ENCODE measurements at places on chromosomes 1 and 21.
A peak's percentile ranks its signal among the peaks of the same experiment; 100 is the strongest.

- no peak for DNase-seq
Measured at GRCh38 chr1:234882898-234883297, 245.7 kb downstream of the TOMM20 start.

- peak; percentile 65 for DNase-seq
Measured at GRCh38 chr1:233368106-233368788, 40.7 kb downstream of the MAP3K21 start.

DNA sequence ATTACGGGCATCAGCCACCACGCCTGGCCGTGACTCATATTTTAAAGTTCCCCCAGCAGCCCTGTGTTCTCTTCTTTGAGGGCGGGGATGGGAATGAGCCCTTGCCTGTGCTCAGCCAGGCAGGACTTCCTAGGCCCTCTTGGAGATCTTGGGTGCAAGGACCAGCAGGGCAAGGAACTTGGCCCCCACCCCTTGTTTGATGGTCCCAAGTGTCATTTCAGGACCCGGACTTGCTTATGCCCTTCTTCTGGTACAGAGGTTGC, 9.3 kb downstream of the RASSF5 start:
- DNase-seq, result no peak

DNA sequence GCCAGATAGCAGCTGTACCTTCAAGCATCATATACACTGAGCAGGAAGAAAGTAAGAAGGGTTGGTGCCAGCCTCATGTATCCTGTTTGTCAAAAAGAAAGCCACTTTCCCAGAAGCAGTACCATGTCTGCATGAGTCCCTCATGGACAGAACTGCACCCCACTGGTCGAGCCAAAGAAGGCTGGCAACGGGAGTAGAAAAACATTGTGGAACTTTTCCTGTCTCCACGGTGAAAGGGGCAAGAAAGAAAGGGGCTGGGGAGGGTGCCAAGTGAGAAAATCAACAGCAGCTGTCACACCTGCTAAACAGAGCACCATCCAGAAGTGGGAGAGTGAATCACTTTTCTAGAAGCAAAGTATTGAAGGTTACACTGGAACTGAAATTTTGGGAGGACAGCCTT, 621.7 kb downstream of the LMO4 start:
- DNase-seq, result no peak

DNA sequence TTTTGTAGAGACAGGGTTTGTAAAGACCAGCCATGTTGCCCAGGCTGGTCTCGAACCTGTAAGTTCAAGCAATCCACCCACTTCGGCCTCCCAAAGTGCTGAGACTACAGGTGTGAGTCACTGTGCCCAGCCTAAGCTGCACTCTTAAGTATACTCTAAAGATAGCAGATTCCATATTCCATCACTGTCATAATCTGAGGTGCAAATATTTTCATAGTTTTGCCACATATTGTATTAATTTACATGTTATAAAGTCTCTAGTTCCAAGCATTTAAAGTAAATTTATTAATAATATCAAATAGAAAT, 121.3 kb downstream of the HFM1 start:
- no peak for DNase-seq

DNA sequence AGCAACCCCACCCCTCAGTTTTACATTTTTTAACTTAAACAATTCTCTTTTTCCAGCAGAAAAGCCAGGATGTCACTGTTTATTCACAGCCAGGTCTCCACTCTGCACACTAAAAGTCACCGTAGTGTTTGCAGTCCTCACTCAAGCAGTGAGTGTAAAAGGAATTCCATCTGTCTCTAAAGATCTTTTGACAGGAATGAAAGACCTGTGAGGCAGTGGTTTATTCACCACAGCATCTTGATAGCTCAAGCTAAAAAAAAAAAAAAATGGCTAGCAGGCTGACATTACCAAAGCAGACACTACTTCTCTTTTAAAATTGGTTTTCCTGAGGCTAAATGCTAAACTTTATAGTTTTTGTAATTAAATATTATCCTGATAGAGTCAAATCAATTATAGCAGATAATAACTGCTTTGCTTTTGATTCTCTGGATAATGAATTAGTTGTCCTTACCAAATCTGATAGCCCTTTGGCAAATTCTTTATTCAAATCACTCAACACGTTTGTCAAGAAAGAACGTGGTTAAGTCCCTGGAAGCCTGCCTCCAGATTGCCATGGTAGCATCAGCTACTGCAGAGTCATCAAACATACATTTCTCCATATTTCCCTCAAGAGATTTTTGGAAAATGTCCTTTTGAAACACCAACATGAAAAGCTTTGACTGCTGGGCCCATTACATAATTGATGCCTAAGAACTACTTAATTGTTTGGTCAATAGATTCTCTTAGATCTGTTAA, 22.2 kb upstream of the SLC5A9 start:
- DNase-seq, result no peak

DNA sequence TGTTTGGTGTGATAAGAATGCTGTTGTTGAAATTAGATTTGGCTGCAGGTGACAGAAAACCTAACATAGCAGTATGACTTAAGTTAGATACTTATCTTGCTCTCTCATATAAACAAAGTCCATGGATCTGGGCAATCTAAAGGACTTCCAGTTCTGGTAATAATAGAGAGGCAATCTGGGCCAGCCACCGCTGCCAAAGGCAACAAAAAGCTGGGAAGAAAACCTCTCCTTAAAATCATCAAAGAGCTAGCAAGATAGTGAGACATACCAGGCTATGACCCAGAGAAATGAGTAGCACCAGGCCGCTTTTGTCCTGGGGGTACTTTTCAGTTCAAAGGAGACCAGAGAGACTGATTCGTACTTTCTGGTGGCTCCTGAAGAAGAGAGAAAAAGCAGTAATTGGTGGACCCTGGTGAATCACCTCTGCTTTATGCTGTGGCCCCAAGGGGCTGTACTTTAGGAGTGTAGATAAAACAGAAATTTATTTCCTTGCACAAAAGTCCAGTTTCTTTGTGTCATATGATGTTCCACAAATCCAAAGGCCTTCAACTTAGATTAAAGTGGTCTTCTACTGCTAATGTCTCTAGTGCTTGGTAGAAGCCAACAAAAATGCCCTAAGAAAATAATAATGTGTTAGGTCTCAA, 125.4 kb downstream of the TBX19 start:
- DNase-seq, result peak; percentile 88

DNA sequence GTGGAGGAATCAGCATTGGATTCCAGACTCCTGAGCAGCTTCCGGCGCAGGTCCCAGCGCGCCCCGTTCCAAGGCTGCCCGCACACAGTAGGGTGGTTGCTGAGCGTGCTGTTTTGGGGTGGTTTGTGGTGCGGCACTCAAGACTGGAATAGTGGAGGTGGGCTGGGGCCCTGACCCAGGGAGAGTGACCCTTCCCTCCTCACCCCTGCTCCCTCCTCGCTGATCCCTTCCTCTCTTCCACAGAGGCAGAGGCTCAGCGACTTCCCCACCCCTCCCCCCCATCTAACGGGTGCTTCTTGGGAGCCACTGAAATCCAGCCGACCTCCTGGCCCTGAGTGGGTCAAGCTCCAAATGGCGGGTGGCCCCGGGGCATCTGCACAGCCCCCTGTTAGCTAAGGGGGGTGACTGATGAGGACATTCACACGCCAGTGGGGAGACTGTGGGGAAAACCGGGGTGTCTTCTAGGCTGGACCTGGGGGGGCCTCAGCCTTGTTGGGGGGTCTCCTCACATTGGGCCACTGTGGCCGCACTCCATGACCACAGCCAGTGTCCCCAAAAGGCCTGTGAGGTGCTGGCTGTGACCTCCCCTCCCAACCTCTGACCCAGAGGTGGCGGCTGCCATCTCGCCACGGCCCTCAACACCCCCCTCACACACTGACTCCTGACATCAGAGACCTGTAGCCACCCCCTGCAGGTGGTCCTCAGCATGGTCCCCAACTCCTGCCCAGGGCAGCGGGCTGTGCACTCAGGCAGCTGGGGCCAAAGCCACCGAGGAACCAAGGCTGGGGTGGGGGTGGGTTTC, 3.9 kb upstream of the HES4 start:
- DNase-seq, result no peak

GRCh38 chr1:185880779-185881333, 146.7 kb downstream of the HMCN1 start:
- no peak for DNase-seq

DNA sequence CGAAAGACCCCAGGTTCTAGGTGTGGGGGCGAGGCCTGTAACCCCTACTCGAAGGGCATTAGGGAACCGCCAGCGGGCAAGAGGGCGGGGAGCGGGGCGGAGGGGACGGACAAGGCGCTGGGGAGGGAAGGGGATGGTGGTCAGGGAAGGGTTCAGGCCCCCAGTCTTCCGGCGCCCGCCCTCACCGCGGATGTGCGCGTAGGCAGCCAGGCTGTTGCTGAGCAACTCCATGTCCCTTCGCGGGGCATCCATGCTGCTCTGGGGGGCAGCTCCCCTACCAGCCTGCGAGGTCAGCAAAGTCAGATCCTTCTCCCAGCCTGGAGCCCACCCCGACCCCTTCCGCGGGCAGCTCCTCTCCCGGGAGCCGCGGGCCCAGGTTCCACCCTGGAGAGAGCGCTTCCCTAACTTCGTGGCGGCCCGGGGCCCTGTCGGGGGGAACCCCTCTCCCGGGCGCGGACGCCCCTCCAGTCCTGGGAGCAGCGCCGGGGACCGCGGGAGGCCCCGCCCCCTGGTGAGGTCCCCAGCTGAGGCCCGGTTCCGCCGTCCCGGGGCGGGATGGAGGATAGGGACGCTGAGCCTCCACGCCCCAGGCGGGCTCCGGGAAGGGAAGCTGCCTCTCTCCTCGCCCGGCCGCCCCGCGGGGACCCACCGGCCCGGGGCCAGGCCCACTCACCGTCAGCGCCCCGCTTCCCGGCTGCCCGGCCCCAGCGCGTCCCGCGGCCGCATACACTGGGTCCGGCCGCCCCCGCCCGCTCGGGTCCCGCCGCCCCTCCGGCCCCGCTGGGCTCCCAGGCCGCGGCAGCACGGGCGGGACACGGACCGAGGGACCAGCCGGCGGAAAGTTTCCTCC, 434 bp downstream of the EVA1B start:
- DNase-seq, result peak; percentile 49

- DNase-seq, result no peak
Measured at GRCh38 chr1:36165145-36165544, 9.2 kb downstream of the MAP7D1 start.

- DNase-seq, result peak; percentile 44
Measured at GRCh38 chr1:145858238-145858900, 512 bp downstream of the PIAS3 start.

DNA sequence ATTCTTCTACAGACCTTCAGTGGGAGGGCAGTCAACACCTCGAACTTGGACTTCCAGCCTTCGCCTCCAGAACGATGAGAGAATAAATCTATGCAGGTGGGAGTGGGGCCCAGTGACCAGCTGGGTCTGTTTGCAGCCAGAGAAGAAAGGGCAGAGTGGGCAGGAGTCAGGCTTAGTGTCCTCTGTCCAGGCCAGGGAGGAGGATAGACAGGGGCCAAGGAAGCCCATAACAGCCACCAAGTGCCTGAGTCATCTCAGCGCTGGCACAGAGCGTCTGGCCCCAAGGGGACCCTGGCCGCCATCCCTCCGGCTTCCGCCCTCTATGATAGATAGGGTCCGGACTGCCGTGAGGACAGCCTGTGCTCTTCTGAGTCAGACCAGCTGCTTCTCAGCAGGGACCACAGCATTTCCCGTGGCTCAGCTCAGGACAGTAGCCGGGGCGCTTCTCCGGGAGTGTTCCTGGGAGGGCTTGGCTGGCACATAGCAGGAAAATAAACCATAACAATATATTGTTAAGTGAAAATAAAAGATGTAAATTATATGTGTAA, 133.1 kb upstream of the C1orf174 start:
- no peak for DNase-seq

GRCh38 chr1:242692988-242693387, 168.5 kb upstream of the PLD5 start:
- DNase-seq, result no peak

GRCh38 chr1:85027242-85027983, 20.9 kb downstream of the MCOLN3 start:
- peak; percentile 34 for DNase-seq

GRCh38 chr21:32414579-32415358, 2.3 kb downstream of the EVA1C start:
- peak; percentile 71 for DNase-seq

DNA sequence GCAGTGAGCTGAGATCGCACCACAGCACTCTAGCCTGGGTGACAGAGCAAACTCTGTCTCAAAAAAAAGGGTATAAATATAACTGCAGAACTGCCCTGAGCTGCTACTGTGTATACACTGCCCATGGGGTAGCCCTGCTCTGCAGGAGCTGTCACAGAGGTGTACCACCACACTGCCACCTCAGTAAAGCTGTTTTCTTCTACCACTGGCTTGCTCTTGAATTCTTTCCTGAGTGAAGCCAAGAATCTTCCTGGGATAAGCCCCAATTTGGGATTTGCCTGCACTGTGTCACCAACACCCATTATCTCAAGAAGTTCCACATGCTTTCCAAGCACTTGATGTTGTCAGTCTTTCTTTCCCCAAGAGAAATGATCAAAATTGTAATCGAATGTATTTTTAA, 30.6 kb upstream of the SLC6A9 start:
- no peak for DNase-seq

- peak; percentile 55 for DNase-seq
Measured at GRCh38 chr1:13960375-13960987, 260.5 kb downstream of the PRDM2 start.

GRCh38 chr1:63599799-63600198, 6.6 kb downstream of the PGM1 start:
- no peak for DNase-seq

DNA sequence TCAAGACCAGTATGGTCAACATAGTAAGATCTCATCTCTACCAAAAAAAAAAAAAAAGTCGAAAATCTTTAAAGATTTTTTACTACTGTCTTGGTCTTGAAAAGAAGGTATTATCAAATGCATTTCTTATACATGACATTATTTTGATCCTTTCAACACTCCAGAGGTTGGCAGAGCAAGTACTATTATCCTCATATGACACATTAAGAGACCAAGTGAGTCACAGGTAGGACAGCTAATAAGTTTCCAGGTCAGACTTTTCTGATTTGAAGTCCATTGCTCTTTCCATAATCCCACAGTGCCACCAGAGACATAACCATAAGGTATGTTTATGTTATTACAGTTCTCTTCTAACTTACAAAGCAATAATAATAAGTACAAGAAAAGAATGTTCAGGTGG, 15.2 kb downstream of the DBT start:
- DNase-seq, result peak; percentile 5

DNA sequence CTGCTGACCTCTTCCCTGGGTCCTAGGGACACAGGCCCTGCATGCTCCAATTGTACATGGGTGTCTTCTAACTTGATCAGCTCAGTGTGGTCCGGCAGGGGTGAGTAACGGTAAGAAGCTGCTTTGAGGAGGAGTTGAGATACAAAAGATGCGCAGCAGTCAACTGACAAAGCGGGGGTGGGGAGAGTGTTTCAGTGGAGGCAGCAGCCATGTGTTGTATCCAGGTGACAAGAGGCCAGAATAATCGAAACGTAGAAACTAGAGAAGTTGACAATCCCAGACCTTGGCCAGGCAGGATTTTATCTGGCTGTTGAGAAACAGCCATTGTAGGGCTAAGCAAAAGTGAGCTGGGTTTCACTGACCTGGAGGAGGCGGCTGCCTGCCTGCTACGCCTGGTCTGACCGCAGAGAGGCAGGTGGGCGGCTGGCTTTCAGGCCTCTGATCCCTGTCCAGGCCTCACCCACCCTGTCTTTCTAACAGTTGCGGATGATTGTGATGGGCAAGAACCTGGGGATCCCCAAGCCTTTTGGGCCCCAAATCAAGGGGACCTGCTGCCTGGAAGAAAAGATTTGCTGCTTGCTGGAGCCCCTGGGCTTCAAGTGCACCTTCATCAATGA, 28.8 kb downstream of the PADI6 start:
- no peak for DNase-seq
